ENCODE measurements at places on chromosomes 3 and 15.

DNA sequence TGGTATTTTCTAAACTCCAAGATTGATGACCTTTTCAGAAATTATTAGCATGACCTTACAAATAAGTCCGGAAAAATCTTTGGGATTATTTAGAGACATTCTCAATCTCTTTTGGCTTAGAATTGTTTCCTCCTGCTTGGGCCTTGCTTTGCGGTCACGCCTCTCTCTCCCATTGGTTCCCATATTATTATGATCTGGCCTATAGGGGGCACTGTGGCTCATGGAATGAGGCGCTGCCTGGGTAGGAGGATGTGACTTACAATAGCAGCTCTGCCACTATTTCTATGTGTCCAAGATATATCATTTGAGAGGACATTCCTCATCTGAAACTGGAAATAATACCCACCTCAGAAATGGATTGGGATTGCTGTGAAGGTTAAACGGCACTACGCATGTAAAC lies 464.9 kb downstream of the MFSD1 start:
- no peak for DNase-seq

GRCh38 chr3:39327746-39328349 lies 1.7 kb upstream of the CCR8 start:
- DNase-seq: peak; percentile 29

DNA sequence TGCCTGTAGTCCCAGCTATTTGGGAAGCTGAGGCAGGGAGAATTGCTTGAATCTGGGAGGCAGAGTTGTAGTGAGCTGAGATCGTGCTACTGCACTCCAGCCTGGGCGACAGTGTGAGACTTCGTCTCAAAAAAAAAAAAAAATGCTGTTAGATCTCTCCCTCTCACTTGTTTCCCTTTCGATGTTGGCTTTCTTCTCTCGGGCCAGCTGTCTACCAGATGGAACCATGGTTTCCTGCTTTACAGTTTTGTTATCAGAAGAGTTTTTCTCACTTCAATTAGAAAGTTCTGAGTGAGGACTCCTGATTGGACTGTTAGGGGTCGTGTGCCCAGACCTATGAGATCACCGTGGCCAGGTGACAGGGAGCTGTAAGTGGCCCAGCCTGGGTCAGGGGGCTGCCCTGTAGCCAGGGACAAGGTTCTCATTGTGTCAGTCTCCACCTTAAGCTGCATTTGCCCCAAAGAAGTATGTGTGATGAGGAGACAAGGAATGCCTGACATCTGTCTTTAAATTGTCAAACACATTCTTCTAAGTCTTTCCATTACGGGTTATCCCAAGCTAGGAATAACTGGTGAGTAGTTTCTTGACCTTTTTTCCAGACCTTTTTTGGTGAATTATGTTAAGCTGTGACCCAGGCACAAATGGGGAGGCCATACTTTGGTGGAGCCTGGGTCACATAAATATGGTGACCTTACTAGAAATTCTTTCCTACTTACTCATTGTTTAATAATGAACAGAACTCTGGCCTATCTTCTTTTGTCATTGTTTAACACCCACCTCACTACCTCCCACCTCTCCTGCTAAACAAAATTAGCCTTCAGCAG lies 25.2 kb downstream of the SNAPC5 start:
- peak; percentile 81 for DNase-seq

- DNase-seq: no peak
Observed at GRCh38 chr15:100249096-100249815, 92.5 kb downstream of the ADAMTS17 start.

GRCh38 chr3:63869940-63870614 lies 6.4 kb downstream of the ATXN7 start:
- no peak for DNase-seq

DNA sequence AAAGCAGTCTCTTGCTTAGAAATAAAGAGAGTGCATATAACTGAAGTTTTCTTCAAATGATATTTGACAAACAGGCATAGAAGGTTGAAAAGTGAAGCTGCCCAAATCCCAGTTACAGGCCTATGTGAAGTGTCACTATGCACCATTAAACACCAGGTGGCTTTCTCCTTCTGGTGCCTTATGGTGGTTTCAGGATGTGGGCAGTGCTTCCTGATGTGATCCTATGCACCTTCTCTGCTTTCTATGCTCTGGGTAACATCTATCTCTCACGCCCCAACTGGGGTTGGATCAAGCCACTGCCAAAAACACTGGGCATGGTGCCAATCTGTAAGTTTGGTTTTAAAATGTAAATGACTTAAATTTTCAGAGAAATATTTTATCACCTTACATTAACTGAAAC lies 744.7 kb downstream of the TUSC7 start:
- DNase-seq: no peak

GRCh38 chr3:58349792-58350626 lies 17.3 kb downstream of the PXK start:
- DNase-seq: peak; percentile 65

- no peak for DNase-seq
Observed at GRCh38 chr3:126005951-126006350, 37.0 kb downstream of the ROPN1B start.

DNA sequence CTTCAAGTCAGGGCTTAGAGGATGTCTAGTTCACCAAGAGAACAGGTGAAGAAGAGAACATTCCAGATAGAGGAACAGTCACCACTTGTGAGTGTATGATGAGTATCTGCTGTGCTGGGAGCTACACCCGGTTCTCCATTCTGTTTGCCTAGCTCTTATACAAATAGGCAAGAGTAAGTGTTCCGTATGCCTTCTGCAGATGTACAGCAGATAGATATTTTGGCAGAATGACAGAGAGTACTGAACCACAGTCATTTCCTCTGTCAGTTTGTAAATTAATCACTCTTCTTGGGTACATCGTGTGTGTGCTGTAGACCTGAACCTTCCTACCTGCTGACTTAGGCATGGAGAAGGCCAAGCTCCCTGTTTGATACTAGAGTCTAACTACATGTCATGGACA lies 108.3 kb upstream of the CTDSPL start:
- no peak for DNase-seq

DNA sequence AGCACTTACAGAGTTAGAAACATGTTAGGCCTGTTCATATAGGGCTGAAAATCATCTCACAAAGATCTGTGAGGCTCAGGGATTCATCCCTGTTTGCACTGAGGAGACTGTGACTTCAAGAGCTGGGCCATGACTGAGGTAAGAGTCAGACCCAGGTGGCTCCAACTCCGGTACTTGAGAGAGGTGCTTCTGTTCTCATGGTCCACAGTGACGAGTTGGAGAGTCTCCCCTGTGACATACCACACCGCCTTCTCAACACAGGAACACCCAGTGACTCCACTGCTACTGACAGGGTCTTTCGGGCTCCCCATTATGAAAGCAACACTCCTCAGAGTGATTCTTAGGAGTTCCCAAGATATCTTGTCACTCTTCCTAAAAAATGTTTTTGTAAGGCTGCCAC lies 27.4 kb downstream of the FSTL1 start:
- DNase-seq: no peak

- DNase-seq: no peak
Observed at GRCh38 chr3:159829539-159830227, 159.0 kb upstream of the IL12A start.

- DNase-seq: no peak
Observed at GRCh38 chr3:81502236-81502635, 259.2 kb downstream of the GBE1 start.

DNA sequence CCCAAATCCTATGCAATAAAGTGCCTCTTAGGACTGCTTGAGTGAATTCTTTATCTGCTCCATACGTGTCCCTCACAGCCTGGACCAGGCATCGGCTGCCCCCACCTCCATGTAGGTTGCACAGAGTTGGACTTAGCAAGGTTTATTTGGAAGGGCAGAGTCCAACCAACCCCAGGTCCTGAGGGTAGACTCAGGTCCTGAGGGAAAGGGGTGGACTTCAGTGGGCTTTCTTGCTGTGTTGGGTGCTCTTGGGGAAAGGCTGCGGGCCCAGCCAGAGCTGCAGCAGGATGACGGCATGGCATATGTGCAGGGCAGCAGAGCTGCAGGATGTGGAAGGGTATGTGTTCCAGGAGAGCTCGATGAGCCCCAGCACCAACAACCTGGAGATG lies 6.5 kb downstream of the ALG3 start:
- DNase-seq: no peak

- DNase-seq: no peak
Observed at GRCh38 chr3:178297199-178297598, 239.0 kb upstream of the KCNMB2 start.

DNA sequence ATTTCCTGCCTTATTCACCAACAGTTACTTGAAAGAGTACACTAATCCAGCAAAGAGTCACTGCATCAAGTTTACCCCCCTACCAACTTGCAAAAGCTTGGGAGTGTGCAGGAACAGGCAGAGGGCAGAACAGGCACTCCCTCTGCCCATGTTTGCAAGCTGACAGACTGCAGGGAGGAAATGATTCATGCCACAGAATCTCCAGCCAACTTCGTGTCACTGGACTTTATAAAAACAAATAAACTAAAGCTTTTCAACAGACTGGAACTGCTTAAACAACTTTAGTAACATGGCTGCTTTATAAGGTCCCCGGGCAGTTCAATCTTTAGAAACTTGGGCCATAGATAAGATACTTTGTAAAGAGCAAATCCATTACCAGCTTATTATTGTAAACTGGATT lies 129.5 kb downstream of the THRB start:
- DNase-seq: no peak

- no peak for DNase-seq
Observed at GRCh38 chr3:190546881-190547510, 33.1 kb downstream of the IL1RAP start.

DNA sequence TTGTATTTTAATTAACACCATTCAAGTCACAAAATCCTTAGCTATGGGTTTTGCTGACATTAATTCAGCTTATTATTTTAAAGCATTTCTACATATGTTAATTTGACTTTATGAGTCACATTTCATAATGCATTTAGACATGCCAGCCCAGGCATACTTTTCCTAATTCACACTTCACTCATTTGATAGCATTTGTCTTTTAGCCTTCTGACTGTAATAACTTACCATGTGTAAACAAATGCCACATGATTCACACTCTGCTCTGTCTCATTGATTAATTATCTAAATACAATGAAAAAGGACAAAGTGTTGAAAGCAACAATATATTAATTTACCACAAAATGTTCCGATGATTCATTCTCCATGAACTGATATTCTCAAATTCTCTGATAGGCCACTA lies 927.8 kb upstream of the EPHA6 start:
- DNase-seq: no peak

DNA sequence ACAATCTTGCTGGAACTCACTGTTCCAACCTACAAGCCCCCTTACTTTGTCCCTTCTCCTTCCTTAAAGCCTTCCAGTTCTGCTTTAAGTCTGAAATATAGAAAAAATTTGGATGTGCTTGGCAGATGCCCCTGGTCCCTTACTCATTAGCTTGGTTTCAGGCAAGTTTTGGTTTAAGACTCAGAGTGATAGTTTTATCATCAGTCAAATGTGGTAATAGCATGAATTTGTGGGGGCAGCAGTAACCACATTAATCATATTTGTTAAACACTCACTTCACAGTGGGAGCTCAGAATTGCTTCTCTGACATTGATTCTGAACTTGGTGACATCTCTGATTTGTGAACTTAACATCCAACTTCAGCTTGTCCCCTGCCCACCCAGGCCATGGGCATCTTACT lies 58.3 kb upstream of the ALDH1A3 start:
- no peak for DNase-seq

DNA sequence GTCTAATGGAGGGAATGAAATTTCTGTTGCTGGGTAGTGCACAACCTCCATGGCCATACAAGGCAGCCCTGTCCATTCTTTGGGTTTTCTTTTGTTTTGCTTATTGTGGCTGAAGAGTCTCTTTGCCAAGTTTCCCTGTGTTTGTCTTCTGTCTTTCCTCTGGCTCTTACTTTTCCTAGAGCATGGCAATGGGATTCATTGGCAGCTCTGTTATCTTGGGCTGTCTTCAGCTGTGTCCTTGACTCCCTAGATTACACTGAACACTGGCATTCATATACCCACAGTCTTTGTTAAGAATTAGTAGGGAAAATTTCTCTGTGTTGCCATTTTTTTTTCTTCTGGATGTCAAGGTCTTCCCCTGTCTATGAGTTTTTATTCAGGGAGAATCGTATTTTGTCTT lies 16.1 kb upstream of the DCBLD2 start:
- no peak for DNase-seq

- DNase-seq: no peak
Observed at GRCh38 chr15:89419370-89419984, 76.9 kb downstream of the RHCG start.

GRCh38 chr3:124461126-124461525 lies 269.1 kb upstream of the UMPS start:
- DNase-seq: no peak

DNA sequence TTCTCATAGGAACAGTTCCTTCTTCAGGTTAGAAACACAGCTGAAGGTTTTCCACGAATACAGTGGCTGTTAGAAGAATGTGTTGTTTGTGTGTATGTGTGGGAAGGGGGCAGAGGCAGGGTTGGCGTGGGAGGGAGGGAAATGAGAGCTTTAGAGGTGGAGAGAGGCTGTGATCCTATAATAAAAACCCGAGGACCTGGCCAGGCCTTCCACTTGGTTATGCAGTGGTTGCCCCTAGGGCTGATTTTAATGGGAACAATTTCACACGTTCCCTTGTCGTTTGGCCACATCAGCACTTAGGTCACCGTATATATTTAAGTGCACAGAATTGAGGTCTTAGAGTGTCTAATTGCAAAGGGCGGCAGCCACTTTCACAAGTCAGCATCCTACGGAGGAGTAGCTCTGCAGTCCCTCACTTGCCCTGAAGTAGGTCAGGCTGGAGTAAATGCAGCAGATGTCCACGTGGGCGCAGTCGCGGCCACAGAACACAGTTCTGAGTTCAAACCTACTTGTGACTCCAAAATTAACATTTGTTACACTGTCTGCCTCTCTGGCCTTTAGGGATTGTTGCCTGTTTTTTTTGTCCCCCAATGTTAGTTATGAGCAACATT lies 85.6 kb downstream of the PDCD6IP start:
- DNase-seq: no peak

DNA sequence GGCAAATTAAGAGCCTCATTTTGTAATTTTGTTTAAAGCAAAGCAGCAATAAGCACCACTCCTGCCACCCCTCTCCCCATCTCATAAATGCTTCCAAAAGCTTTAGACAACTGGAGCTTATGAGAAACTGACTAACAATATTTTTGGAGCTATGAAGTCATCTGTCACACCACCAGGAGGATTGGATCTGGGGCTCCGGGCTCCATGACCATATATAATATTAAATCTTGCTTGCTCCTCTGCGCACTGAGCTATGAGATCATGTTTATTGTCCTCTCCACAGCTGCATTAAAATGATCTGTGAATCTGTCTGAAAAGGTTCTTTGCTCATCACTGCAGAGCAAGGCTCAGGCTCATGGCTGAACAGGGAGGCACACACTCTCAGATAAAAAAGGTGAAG lies 323.7 kb downstream of the ZNF621 start:
- no peak for DNase-seq

GRCh38 chr15:84714372-84714771 lies 1.6 kb downstream of the SEC11A start:
- DNase-seq: no peak

- no peak for DNase-seq
Observed at GRCh38 chr15:90650117-90650955, 66.8 kb upstream of the BLM start.

GRCh38 chr15:78800189-78800588 lies 11.1 kb downstream of the ADAMTS7 start:
- DNase-seq: no peak

Measured in GM10248 (cell line).